ENCODE measurements at places on chromosomes 4 and X. TPM values are rescaled to one million over a fixed set of nuclear protein-coding genes. Genes with fewer than 3 reads are reported as not detected.

The MTNR1A gene
- not detected for total RNA-seq

The TAF7L gene
- 0.35 TPM for total RNA-seq

The UGT2B15 gene
- total RNA-seq = not detected

The SMAD1 gene
- total RNA-seq = 13.3 TPM

The AKAP14 gene
- total RNA-seq = not detected

The SFRP2 gene
- total RNA-seq = not detected

The PABPC5 gene
- total RNA-seq = 0.40 TPM

The UGT2A2 gene
- total RNA-seq = not detected

The IL2 gene
- total RNA-seq = not detected

The BLOC1S4 gene
- 19.9 TPM for total RNA-seq

The NEUROG2 gene
- not detected for total RNA-seq

The CNGA1 gene
- 0.29 TPM for total RNA-seq

The ZNF711 gene
- total RNA-seq = 1.6 TPM

The KCTD8 gene
- total RNA-seq = 0.35 TPM

The NHSL2 gene
- 0.58 TPM for total RNA-seq

The GSPT2 gene
- 7.4 TPM for total RNA-seq

The EDA gene
- total RNA-seq = 0.15 TPM

The PDGFC gene
- 16.8 TPM for total RNA-seq

The TMEM175 gene
- 18.5 TPM for total RNA-seq

The KLHL4 gene
- total RNA-seq = 1.0 TPM

The FAM50A gene
- 76.7 TPM for total RNA-seq

The IRS4 gene
- not detected for total RNA-seq

The TEX13C gene
- total RNA-seq = not detected

The XK gene
- total RNA-seq = 7.7 TPM

The SEPTIN11 gene
- total RNA-seq = 39.0 TPM

The HPGDS gene
- total RNA-seq = not detected

The CC2D2A gene
- 13.1 TPM for total RNA-seq

The MAB21L2 gene
- total RNA-seq = not detected

The GAGE12F gene
- total RNA-seq = not detected

The BMX gene
- total RNA-seq = not detected

The MUC7 gene
- total RNA-seq = not detected

Data from PC-3 (cell line).